ENCODE measurements at places on chromosomes 6 and 20.

DNA sequence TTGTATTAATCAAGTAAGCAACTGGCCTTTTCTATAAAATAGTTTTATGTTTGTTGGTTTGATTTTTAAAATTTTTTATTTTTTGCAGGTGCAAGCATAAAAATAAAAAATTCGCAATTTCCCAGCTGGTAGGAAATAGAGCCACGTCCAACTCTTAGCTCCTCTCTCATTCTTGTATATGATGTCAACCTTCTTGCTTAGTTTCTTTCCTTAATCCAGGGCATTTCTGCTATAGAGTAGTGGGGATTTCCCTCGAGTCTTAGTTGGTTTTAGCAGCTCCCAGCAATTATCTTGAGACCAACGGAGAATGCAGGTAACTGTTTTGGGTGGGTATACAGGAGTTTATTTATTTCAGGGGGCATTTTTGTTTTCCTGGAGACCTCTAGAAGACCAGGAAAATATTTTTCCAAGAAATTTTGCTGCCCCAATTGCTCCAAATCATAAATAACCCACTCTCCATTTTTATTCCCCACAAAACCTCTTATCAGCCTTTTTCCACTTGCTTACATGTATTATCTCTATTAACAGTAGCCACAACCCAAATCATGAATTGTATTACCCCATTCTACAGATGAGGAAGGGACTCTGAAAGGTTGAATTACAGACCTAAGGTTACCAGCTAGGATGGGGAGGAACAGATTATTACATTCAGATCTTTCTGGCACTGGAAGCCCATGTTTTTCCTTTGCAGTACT is 18.4 kb downstream of the PHACTR2 start:
- DNase-seq: no peak

GRCh38 chr6:35049156-35049735 is 91.9 kb downstream of the TCP11 start:
- DNase-seq: no peak

DNA sequence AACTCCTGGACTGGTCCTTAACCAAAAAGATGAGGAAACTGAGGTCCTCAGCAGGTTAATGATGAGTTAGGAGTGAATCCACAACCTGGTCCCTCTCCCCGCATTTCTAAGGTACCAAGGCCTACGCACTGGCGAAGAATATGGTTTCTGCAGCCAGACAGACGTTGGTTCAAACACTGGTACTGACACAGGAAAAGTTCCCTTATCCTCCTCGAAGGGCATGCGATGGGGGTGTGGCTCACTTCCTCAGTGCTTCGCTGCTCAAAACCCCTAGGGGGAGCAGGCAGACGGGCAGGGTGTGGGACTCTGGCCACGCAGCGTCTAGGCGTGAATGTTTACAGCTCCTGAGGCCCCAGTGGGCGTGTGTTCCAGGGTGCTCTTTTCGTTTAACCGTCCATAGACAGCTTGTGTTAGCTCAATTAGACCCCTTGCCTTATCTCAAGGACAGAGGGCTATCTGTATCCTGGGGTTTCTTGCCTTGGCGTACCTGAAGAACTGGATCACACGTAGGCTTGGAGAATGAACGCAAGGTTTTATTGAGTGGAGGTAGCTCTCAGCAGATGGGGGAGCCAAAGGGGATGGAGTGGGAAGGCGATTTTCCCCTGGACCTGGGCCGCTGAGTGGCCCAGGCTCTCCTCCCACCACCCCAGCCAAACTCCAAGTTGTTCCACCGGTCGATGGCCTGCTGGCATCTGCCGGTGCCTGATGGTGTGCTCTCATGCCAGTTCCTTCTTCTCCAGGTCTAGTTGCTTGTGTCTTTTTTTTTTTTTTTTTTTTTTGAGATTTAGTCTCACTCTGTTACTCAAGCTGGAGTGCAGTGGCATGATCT is 31.8 kb upstream of the PTPN1 start:
- peak; percentile 83 for DNase-seq

DNA sequence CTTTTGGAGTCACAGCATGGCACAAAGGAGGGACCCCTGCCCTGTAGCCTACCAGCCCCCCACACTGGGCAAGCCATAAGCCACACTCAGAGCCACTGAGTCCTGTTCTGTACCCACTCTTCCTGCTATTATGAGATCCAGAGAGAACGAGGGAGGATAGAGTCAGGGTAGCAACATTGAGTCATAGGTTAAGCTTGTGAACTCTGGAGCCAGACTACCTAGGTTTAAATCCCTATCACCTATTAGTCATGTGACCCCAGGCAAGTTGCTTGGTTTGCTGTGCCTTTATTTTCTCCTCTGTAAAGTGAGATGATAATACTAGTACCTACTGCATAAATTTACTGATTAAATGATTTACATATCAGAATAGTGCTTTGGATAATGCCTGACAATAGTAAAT is 540 bp downstream of the CNBD2 start:
- DNase-seq: no peak

GRCh38 chr20:25253606-25254275 is 5.9 kb downstream of the PYGB start:
- no peak for DNase-seq

GRCh38 chr20:53925651-53926401 is 144.6 kb downstream of the BCAS1 start:
- no peak for DNase-seq

DNA sequence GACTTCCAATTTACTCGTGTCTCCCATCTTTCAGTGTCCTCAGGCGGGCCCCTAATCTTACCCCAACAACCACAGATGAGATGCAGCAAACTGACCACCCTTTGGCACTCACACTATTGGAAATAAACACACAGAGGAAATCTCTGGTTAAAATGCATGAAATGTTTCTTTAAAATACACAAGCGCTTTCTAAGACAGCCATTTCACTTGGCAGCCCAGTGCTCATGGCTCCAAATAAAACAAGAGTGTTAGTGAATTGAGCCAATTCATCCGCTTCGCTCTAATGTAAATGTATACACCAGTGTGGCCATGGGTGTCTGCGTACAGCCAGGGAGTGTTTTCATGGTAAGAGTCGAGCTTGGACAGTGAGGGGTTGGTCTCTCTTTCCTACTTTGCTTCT is 282.9 kb downstream of the CLIC5 start:
- no peak for DNase-seq

DNA sequence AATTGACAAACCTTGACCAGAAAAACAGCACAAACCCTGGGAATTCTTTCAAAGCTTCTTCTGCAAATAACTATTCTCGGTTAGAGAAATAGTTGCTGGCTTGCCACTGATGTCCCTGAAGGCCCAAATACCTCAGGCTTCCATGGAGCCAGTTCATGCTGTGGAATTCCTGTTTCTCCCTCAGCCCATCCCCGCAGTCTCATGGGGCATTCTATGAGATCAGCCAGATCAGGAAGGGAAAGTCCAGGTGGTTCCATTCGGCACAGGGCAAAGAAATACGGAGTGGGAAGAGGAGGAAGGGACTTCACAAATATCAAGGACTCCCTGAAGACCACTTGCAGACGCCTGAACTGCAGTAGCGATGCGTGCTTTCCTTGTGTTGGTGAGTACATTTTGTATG is 63.3 kb downstream of the MYLK4 start:
- DNase-seq: no peak

DNA sequence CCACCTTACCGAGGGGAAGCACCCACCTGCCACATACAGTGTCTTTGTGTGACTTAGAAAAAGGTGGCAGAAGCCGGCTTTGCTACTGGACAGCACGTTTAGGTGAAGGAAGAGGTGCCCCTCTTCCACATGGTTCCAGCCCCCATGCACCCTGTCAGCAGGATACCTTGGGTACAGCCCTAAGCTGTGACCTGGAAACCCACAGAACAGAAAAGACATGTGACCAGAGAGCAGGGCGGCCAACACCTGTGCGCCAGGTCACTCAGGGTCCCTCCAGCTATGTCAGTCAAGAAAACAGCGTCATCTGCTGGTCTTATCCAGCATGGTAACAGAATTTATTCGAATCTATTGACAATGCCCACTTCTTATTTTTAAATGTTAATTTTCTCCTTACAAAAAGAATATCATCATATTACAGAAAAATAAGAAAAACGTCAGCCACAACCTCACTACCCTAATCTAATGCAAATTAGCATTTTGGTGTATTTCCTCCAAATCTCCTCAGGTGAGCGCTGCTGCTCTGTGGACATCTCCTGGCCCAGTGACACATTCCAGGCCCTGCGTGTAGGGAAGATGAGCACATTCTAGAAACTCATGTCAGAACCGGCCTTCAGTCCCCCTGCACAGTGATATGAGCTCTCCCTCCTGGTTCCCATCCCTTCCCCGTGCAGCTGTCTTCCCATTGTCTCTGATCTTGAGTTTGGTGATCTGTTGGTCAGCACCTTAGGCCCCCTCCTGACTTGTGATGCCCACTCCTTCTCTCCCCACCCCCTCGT is 37.2 kb downstream of the GTF2H5 start:
- no peak for DNase-seq

DNA sequence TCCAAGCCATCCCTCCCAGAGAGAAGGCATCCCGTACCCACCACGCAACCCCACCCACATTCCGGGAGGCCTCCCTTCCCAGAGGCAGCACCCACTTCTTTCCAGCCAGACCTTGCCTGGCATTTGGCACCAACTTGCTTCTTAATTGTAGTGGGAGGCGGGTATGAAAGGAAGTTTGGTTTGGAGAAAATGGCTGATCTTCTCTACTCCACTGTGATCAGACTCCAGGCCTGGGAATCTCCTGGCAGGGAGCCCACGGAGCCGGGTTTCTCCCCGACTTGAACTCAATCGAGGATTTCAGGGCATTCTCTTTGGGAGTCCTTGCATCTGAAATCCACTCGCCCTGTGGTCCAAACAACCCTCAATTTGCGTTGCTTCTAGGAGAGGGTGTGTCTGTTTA is 107.1 kb downstream of the ZDHHC14 start:
- no peak for DNase-seq

GRCh38 chr6:54134935-54135334 is 23.7 kb downstream of the MLIP start:
- no peak for DNase-seq

- DNase-seq: no peak
These were observed 110.1 kb downstream of the IYD start for GRCh38 chr6:150478656-150479545.

GRCh38 chr20:43271980-43272379 is 82.3 kb upstream of the PTPRT start:
- no peak for DNase-seq

DNA sequence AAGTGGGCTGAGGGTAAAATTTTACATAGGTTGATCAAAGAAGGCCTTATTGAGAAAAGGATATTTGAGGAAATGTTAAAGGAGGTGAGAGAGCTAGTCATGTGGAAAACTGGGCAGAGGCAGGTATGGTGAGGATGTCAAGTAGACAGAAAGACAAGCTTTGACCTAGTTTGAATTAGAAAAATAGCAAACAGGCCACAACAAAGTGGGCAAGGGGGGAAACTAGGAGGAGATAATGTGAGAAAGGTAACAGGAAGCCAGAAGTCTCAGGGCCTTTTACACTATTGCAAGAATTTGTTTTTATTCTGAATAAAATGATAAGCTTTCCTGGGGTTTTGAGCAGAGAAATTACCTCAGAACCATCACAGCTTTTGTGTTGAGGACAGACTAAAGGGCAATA is 115.7 kb downstream of the RWDD2A start:
- peak; percentile 26 for DNase-seq

DNA sequence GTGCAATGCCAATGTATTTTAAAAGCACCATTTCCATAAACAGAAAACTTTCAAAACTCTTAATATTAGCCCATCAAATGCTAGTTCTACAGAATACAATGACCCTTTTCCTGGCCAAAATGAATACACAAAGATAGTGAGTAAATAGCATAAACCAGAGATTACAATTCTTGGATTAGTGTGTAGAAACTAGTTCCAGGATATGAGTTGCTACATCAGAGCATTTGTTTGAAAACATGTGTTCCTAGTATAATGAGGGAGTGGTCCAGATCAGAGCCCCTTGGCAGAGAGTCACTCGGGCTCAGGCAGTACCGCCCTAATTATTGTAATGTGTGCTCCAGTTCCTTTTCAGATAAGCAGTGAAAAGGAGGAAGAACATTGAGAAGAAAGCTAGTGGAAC is 63.7 kb upstream of the COL21A1 start:
- DNase-seq: no peak

GRCh38 chr6:33886673-33887144 is 82.9 kb upstream of the MLN start:
- DNase-seq: peak; percentile 39

DNA sequence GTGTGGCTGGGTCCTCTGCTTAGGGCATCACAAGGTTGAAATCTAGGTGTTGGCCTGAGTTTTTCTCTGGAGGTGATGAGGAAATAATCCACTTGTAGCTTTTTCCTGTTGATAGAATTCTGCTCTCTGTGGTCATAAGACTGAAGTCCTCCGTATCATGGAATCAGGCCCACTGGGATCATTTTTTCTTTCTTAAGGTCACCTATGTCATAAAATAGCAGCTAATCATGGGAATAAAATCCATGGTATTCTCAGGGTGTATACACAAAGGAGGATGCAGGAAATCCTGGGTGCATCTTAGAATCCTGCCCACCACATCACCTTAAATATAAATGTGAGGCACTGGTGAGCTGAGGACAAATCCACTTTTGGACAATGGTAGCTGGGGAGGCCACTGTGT is 72.7 kb downstream of the PRDM1 start:
- no peak for DNase-seq

GRCh38 chr6:130337534-130337933 is 28.3 kb upstream of the TMEM200A start:
- DNase-seq: no peak

DNA sequence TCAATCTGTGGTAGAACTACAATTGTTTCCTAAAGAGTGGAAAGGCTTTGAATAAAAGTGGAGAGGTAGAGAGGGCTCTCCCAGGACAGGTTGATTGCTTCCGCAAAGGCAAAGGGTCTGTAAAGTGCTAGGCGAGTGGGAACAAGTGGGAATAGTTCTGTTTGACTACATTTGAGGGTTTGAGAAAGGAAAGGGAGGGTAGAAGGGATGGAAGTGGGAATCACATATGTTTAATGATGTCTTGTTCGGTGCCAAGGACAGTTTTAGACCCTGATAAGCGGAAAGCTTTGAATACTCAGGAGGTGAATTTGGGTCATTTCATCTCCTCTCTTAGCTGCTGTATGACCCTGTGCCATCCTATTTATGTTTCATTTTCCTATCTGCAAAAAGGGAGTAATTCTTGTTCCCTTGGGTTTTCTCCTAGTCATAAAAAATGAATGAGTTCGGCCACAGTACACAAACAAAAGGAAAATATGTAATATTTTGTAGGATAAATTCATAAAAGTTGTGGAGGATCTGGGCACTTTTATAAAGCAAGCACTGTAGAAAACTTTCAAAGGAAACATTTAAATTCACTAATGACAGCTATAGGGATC is 1.7 kb upstream of the PIM1 start:
- DNase-seq: no peak

- peak; percentile 98 for DNase-seq
These were observed at the start of gene ASF1A for GRCh38 chr6:118893807-118894424. Gene ASF1A (plus strand): TSS chr6:118894152. CDS start chr6:118894414, 262 bp downstream.

DNA sequence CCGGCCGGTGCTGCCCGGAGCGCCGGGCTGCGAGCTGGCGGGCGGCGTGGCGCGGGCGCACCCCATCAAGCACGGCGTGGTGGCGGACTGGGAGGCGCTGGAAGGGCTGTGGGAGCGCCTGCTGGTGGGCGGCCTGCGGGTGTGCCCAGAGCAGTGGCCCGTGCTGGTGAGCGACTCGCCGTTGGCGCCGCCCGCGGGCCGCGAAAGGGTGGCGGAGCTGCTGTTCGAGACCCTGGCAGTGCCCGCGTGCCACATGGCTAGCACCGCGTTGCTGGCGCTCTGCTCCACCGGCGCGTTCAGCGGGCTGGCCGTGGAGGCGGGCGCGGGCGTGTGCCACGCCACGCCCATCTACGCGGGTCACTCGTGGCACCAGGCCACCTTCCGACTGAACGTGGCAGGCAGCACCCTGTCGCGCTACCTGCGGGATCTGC is 517 bp downstream of the ACTL10 start:
- peak; percentile 39 for DNase-seq
